ENCODE measurements at places on chromosomes 16 and 17.

DNA sequence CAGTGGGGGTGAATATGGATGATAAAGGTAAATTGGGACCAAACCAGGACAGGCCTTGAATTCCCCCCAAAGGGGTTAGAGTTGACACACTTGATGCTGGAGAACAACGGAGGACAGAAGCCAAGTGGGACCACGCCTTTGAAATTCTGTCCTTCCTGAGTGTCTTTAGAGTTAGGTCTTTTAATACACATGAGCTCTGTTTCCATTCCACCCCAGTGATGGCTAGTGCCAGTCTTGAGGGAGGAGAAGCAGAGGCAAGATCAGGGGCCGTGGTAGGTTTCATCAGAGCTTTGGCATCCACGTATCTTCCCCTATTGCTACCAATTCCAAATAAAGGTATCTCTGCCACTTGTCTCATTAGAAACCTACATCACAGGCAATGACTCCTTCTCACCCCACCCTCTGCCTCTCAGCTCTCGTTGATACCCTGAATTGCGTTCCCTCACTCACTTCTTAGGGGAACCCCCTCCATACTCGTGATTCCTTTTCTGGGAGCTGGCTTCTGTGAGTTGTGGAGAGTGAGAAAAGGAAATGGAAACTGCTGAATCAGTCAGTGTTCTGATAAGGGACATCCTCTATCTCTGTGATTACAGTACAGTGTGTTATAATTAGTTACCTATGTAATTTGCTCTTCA, 2.4 kb upstream of the CCL3L1 start:
- no peak for DNase-seq

GRCh38 chr17:58338841-58339754, 10.5 kb upstream of the TSPOAP1 start:
- DNase-seq: no peak

GRCh38 chr17:54920819-54921218, 20.2 kb downstream of the TOM1L1 start:
- DNase-seq: no peak

DNA sequence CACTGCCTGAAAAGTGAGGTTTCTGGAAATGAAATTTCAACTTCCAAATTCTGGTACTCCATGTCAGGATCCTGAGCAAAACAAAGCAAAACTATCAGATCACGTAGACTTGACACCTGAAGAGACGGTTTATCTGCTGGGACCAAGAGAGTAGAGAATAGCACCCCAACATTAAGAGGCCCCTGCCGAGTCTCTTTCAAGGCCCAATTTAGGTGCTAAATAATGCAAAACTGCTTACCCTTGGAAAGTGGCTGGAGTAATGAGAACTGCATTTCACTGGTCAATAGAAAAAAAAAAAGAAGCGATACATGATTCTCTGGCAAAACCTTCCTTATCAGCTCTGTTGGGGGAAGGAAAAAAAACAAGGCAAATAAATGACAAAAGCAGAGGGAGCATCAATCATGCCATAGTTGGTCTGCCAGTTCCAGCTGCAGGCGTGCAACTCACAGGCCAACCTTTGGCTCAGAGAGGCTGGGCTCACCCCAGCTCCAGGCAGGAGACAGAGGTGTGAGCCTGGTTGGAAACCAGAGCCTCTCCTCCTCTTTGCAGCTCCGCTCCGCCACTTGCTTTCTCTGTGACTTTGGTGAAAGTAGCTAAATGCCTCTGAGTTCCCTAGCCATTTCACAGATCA, 595.2 kb downstream of the TOX3 start:
- no peak for DNase-seq

DNA sequence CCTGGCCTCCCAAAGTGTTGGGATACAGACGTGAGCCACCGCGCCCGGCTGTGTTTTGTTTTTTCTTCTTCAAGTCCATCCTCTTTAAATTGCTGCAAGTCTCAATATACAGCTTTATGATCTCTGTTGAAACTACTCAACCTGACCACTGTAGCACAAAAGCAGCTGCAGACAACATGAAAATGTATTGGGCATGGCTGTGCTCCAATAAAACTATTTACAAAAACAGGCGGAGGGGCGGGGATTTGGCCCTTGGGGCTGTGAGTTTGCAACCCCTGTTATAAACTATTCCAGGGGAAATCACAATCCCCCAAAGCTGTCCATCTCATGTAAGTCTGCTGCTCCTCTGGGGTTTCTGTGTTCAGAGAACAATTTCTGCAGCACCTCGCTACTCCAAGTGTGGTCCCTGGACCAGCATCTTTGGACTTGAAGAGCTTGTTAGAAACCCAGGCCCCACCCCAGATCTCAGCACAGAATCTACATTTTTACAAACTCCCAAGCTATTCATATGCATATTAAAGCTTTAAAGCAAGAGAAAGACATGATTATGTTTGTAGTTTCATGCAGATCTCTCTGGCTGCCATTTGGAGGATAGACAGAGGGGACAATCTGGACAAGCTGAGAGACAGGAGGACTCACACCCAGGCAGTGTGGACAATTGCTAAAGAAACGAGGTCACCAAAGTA, 33.6 kb downstream of the TEKT5 start:
- DNase-seq: no peak

- DNase-seq: no peak
Observed at GRCh38 chr16:19135896-19136438, 22.2 kb downstream of the ITPRIPL2 start.

DNA sequence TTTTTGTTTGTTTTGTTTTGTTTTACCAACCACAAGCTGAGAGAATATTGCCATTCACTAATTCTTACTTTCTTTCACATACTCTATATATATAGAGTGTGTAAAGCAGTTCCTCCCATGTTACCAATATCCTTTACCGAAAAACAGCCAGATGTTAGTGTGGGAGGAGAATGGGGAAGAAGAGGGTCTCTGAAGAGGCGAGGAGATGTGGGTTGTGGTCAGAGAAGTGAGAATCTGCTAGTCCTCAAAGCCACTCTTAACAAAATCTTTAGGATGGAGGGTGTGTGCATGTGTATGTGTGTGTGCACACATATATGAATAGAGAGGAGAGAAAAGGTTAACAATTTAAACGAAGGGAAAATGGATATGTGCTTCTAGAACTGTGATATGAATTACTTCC, 80.6 kb downstream of the TUBD1 start:
- DNase-seq: no peak

- peak; percentile 69 for DNase-seq
Observed at GRCh38 chr17:3913531-3914311, 2.5 kb downstream of the P2RX1 start.

DNA sequence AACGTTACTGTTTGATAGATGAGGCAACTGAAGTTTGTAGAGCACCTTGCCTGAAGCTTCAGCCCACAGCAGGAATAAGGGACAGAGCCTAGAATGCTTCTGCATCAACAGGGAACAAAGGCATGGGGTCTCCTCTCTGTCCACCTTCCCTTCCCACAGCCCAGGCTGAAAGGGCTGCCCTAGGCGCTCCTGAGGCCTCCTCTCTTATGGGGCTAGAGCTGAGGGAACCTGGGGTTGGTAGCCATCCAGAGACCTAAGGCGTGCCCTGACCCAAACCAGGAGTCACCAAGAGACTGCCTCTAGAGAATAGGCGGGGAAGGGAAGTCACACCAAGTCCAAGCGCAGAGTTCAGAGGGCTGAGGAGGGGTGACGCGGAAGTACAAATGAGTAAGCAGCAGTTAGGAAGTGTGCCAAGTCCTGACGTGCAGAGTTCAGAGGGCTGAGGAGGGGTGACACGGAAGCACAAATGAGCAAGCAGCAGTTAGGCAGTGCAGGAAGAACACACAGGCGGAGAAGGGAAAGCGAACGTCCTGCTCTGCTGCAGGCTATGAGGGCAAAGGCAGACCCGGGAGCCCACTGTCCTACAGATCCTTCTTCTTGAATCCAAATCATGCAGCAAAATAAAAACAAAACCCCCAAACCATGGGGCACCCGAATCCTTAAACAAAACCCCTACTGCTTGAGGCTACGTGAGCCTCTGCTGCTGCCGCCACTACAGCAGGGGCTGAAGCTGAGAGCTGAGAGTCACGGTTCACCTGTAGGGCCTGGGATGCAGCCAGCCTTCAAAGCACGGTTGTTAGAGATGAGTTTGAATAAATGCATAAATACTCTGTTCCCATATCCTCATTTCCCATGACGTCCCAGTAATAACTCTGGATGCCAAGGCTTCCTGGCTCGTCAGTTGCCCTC, 2.7 kb upstream of the SPG7 start:
- peak; percentile 78 for DNase-seq

- DNase-seq: no peak
Observed at GRCh38 chr17:57861000-57861789, 11.4 kb upstream of the MRPS23 start.

Measured in stimulated activated CD8-positive, alpha-beta memory T cell treated with anti-CD3 and anti-CD28 coated beads, Interleukin-15, amount 100 ng/mL, for 1 hour (primary cell).